ENCODE measurements at places on chromosomes 7 and 10. TPM values are rescaled to one million over a fixed set of nuclear protein-coding genes. Genes with fewer than 3 reads are reported as not detected.

GRCh38 chr10:93465806-93466675 is 16.1 kb downstream of the MYOF start:
- DNase-seq = peak; percentile 73

DNA sequence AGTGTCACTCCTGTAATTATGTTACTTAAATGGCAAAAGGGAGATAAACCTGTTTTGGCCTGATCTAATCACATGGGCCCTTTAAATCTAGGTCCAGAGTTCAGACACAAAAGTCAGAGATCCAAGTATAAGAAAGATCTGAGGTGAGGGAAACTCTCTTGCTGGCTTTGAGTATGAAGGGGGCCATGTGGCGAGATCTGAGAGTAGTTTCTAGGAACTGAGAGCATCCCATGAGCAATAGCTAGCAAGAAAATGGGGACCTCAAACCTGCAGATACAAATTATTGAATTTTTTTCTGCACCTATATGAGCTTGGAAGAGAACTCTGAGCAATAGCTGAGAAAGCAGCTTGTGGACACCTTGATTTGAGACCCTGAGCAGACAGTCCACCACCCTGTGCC is 27.6 kb downstream of the ANKRD7 start:
- no peak for DNase-seq

DNA sequence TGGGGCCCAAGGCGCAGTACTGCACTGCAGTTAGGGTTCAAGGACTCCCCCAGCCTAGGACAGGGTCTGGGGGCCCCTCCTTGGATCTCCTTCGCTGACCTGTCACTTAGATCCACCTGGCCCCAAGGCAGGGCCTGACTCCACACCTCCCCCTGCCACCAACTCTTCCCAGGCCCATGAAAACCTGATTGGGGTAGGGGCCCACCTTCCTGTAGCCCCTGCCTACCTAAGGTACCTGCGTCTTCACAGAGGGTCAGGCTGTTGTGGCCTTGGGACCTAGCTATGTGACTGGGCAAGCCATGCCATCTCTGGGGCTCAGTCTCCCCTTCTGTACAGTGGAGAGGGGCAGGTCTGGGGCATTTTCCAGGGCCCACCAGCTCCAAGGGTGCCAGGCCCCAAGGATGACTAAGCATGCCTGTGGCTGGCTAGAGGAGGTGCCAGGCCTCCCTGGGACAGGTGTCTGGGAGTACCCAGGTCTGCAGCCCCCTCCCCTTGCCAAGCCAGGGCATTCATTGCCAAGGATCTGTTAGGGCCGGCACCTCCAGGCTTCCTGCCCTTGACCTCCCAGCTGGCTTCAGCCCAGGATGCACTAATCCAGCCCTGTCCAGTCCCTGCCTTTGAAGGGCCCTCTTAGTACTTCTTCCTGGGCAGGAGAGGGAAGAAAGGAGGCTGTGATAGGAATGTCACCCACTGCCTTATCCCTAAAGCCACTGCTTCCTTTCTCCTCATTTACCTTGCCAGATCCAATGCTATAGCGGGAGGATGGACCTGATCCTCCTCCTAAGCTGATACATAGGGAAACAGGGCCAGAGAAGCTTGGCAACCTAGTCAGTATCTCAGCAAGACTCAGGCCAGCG is 1.3 kb downstream of the LIMK1 start:
- DNase-seq = peak; percentile 52

DNA sequence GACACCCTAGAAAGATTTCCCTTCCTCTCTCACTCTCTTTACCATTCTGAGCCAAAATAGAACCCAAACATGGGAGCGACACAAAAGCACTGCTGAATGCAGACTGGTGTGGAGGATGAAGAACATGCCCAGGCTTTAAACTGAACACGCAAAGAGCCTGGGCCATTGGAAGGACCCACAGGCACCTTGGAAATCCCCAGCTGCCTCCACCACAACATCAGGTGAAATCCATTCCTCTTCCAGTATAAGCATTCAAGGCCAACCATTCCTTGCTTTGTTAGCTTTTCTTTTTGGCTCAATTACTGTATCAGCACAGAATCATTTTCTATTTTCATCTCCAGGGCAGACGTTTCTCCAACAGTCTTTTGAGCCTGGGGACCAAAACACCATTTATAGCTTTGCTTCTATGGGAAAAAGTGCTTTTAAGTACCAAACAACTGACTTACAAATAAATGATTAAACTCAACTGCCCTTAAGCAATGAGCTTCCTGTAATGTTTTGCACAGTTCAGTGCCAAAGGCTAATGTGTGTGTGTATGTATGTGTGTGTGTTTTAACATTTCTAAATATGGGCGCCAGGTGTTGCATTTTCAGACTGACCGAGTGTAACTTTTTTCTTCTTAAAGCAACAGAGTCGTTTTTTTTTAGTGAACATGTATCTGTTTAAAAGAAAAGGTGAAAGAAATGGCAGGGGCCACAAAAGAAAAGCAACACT is 16.2 kb upstream of the BLNK start:
- no peak for DNase-seq

GRCh38 chr10:78362406-78363022 is 328.9 kb downstream of the RPS24 start:
- peak; percentile 35 for DNase-seq

- DNase-seq = no peak
Observed at GRCh38 chr10:25017661-25018060, 1.2 kb downstream of the THNSL1 start.

- DNase-seq = no peak
Observed at GRCh38 chr7:27784399-27785053, 44.6 kb downstream of the TAX1BP1 start.

DNA sequence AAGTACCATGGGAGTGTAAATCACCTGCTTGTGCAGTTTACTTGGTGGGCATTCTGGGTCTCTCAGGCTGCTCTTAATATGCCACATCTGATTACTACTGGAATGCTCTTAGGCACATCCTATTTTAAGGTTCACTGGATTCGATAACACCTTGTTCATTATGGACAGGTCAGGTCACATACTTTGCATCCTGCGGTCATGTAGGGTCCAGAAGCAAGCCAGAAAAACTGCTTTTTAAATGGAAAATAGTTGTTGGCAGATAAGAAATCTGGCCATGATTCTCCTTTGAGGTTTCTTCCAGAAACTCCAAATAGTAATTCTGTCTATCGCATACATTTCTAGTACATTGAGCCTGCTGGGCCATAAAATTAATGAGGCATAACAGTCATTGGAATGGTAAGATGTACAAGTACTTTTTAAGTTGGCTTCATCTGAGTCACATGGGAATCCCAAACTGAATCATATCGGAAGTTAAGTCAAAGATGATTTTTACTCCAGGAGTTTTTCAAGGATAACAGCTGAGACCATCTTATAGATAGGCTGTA is 371.9 kb downstream of the LRRTM3 start:
- no peak for DNase-seq

GRCh38 chr7:159091041-159091440 is 53.6 kb downstream of the VIPR2 start:
- DNase-seq = no peak

DNA sequence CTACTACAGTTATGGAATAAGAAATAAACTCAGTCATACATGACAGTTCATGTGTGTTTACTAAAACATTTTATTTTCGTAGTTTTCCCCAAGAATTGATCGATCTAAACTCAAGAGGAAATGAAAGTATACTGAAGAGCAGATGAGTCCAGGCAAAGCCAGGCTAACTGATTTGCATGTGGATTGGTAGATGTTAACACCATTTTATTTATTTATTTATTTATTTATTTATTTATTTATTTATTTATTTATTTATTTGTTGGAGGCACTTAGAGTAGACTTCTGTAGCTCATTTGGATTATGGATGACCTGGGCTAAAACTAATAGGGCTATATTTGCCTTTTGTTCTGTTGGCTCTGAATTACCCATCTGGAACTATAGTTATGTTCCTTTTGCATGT is 68.5 kb upstream of the DKK1 start:
- no peak for DNase-seq

- no peak for DNase-seq
Observed at GRCh38 chr10:1003884-1004670, 15.8 kb downstream of the GTPBP4 start.

DNA sequence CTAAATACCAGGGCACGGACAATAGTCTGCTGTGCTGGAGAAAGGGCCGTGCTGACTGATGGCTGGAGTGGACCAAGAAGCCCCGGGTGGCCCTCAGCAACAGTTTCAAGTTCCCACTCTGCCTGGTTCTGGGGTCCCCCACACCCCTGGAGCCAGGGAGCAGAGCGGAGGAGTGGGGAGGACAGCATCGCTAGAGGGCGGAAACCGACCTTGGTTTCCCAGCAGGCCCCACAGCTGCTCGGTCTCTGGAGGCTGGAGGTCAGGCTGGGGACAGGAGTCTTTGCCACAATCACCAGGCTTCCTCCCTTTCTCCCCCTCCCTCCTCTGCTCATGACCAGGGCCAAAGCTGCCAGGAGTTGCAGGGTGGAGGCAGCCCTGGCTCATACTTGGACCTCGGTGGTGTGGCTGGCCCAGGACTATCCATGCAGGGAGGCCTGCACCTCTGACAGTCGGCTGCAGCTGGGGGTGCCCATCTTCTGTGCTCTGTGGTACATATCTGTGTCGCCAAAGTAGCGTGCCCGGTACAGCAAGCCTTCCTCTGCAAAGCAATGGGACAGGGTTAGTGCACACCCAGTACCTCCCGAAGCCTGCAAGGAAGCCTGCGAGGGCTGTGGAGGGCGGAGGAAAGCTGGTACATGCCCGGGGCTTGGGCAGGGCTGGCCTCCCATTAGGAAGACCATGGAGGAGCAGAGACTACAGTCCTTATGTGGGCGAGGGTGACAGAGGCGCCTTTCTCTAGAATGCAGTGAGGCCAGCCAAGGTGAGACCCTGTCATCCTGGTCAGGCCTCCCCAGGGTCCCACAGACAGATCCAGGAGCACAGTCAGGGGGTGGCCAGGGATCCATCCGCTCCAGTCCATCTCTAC is 19.1 kb downstream of the DNAJB12 start:
- peak; percentile 77 for DNase-seq

DNA sequence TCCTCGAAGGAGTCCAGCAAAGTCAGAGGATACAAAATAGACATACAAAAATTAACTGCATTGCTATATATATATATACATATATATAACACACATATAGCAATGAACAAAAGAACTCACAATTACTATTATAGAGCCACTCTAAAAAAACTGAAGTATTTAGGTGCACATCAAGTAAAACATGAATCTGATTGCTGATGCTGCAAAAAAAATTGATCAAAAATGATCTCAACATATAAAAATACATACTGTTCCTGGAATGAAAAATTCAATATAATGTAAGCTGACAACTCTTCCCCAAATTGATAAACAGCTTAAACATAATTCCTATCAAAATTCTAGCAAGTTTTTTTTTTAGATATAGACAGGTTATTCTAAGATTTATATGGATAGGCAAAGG is 126.8 kb downstream of the ALOX5 start:
- DNase-seq = no peak

GRCh38 chr10:15738270-15738925 is 18.7 kb upstream of the ITGA8 start:
- no peak for DNase-seq

DNA sequence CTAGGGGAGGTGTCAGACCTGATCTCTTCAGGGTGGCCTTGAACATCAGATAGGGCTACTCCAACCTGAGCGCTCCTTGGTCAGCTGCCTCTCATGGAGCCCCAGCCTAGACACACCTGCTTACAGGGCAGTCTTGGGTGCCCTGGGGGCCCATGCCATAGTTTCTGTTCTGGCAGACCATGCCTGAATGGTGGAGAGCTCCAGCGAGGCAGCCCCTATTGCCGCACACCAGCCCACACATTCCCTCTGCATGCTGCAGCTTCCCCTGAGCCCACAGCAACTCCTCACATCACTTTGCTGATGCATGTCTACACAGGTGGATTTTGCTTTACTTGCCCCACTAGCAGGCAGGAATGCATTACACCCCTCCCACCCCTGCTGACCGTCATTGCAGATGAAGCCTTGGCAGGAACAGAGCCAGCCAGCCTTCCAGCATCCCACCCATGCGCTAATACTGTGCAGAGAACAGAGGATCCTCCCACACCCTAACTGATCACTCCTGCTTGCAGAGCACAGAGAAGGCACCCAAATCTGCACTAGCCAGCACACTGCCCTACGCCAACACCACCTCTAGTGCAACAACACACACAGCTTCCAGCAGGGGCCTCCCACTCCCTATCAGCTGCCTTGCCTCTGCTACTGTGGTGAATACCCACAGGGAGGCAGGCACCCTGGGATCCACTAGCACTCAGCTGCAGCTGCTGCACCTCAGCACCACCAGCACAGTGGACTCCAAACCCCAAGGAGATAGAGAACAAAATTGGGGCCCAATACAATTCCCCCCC is 43.0 kb upstream of the GRM3 start:
- no peak for DNase-seq

DNA sequence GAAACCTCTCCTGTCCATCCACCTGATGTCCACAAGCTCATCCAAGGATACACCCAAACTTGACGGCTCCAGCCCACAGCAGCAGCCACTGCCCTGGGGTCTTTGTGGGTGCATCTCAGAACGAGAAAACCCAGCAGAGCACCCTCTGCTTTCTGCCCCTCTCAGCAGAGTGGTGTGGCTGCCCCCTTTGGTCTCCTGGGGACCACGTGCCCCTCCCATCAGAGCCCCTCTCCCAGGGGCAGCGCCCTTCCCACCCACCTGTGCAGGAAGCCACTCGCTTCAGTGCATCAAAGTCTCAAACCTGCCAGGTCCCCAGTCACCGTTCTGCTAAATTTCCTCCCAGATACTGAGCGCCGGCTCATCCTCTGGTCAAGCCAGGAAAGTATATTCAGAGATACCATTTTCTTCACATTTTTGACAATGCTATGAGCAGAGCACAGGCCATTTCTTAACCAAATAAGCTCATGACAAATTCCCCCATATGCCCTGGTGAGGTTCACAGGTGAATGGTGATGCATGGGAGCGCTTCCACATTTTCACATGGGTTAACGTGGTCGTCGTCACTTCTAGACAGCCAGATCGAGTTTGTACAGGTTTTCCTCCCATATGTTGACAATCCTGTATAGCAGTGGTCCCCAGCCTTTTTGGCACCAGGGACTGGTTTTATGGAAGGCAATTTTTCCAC is 32.4 kb downstream of the CAMK2B start:
- DNase-seq = no peak

EPHA1 gene
- polyA plus RNA-seq = 0.12 TPM

HABP2 gene
- polyA plus RNA-seq = 0.03 TPM

SPDYE5 gene
- not detected for polyA plus RNA-seq

KCNIP2 gene
- 1.1 TPM for polyA plus RNA-seq

Measured in psoas muscle (tissue), 8 donors.